ENCODE measurements at places on chromosomes 1 and 21. TPM values are rescaled to one million over a fixed set of nuclear protein-coding genes. Genes with fewer than 3 reads are reported as not detected.

Gene DHRS3
- total RNA-seq = 83.2 TPM

Gene BMP8A
- 0.95 TPM for total RNA-seq

GRCh38 chr1:112618114-112618720 lies 724 bp downstream of the ST7L start:
- peak; percentile 4 for DNase-seq

GRCh38 chr1:81780705-81781454 lies 19.9 kb upstream of the ADGRL2 start:
- no peak for DNase-seq

- no peak for DNase-seq
These were observed 4.8 kb upstream of the TCP10L start for GRCh38 chr21:32590130-32590529.
